T-helper 2 cell (primary cell): ENCODE measurements at places on chromosomes 2 and 18.

- no peak for DNase-seq
Measured at GRCh38 chr18:13368080-13368813, 149.7 kb downstream of the LDLRAD4 start.

DNA sequence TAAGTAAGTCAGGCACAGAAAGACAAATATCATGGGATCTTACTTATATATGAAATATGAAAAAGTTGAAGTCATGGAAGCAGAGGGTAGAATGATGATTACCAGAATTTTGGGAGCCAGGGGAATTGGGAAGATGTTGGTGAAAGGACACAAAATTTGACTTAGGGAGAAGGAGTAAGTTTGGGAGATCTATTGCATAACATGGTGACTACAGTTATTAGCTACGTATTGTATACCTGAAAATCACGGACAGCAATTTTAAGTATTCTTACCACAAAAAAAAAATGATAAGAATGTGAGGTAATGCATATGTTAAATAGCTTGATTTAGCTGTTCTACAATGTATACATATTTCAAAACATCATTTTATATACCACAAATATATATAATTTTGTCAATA is 94.2 kb upstream of the COL5A2 start:
- DNase-seq, result no peak

DNA sequence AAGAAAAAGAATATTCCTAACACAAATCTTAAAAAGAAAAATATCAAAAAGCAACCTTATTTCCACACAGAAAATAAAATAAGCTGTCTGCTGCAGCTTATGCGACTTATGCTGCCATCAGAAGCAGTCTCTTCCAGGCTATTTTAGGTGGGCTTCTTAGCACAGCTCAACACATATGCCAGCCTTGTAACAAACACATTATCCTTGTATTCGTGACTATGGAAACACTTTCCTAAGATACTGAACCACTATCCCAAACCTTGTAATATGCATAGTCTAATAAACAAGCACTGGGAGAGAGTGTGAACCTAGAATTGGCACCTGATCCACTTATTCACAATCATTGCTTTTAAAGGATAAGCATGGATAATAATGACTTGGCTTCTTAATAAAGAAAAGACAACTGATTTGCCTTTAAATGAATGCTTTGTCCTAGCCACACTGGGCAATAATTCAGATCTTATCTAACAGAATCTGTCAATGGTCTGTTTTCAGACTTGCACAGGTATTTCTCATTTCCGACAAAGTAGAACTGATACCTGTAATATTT is 40.0 kb upstream of the RNU4ATAC start:
- no peak for DNase-seq

DNA sequence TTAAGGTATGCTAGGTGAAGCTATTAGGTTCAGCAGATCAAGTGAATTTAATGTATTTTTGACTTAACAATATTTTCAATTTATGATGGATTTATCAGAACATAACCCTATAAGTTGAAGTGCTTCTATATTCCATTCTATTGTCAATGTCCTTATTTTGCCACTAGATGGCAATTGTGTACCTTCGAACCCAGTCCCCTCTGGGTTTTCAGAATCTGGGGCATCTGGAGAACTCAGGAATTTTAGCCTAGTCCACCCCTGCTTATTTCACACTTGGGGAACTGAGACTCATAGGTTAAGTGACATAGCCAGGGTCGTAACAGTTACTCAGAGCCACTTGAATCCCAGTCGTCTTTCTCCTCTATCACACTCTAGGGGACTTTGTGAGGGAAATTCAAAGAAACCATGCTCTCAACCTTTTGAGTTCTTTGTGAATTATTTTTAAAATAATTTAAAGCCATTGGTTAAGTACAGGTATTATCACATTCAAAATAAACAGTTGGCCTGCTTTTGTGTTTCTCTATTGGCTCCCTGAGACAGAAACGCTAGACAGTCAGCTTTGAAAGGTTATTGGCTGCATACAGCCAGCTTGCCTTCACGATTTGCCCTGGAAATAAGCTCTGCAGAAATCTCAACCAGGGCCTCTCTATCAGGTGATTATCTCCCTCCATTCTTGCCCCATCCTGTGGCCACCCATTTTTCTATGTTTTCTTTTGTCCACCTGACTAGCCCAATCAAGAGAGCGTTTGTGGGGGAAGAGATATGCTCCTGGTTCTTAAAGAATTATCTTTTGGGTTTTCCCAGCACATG is 145.0 kb downstream of the TTC27 start:
- DNase-seq, result no peak

DNA sequence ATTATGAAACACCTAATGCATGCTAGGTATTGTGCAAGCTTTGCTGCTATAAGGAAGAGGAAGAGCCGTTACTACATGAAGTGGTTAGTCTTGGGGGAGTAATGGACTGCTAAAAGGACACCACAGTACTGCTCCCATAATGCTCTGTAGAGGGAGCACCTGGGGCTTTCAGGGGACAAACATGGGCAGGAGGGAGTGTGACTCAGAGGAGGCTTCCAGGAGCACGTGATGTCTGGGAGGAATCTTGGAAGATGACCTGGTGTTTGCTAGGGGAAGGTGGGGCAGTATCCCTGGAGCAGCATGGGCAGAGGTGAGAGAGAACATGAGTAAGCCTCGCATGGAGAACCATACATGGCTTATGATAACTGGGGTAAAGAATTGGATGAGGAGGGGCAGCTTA is 18.8 kb downstream of the MAPK4 start:
- no peak for DNase-seq

GRCh38 chr2:99476629-99477028 is 13.2 kb downstream of the REV1 start:
- no peak for DNase-seq

DNA sequence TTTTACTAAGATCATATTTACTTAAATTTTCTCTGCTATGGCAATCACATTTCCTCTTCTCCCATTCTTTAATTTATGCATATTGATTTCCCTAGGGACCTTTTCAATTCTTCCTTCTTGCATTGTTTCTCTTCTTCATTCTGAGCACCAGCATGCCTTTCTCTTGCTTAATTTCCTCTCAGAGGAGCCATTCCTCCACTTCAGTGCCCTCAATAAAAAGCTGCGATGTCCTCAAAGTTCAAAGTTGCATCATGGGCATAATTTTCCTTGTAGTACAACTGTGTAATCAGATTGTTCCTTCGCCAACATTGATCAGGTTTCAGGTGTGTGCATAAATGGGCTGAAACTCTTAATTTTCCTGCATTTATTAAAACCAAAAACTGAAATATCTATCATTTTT is 21.8 kb upstream of the CD226 start:
- no peak for DNase-seq

DNA sequence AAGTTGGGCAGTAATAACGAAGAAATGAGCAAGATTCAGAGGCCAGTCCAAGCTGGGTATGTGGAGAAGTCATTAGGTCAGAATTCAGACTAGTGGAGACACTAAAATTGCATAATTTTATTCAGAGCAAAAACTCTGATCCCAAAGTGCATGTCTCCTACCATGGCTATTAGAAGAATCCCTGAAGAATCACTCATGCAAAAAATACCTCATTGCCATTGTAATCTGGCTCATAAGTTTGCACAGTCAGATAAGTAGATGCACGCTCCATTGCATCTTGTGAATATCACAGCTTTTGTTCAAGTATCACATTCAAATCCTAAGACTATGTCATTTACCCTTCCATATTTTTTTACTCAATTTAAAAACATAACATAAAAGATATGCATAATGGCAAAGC is 692.2 kb upstream of the KLHL29 start:
- no peak for DNase-seq

DNA sequence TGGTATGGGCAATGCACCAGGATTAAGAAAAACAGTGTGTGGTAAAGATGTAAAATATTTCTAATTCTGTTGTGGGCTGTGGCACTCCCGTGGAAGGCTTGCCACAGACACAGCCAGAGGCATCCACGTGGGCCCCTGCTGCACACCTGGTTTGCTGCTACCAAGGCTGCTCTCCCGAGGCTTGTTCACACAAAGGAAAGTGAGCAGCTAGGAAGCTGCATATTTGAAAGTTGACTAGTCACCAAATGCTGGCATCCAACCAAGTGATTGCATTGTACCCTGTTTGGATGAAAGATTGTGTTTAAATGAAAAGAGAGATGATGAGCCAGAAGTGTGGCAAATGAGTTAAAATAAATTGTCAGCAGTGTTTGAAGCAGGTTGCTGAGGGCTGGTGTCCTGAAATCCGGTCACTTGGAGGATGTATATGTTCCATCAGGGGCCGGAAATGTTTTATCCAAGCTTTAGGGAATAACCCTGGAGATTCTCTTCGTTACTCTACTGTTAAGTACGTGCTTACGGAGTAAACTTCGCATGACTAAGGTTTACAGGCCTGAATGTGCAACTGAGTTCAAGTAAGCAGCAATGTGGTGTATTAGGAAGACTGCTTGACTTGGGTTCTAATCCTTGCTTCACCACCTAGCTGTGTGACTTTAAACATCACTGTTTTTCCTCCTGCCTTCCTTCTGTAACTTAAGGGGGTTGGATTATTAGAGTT is 86.1 kb downstream of the MSH2 start:
- no peak for DNase-seq

- DNase-seq, result no peak
Measured at GRCh38 chr18:23929362-23929930, 85.1 kb upstream of the TTC39C start.
